ENCODE measurements at places on chromosomes 13 and 19. TPM values are rescaled to one million over a fixed set of nuclear protein-coding genes. Genes with fewer than 3 reads are reported as not detected.

GRCh38 chr19:48676487-48676886 lies 3.7 kb upstream of the NTN5 start:
- no peak overlapping the region for H3K27ac ChIP-seq
- no peak for DNase-seq
- no peaks in the 10 kb centered on the region for H3K36me3 ChIP-seq
- H3K4me3 ChIP-seq, result no peak overlapping the region
- H3K27me3 ChIP-seq, result no peaks in the 10 kb centered on the region

DNA sequence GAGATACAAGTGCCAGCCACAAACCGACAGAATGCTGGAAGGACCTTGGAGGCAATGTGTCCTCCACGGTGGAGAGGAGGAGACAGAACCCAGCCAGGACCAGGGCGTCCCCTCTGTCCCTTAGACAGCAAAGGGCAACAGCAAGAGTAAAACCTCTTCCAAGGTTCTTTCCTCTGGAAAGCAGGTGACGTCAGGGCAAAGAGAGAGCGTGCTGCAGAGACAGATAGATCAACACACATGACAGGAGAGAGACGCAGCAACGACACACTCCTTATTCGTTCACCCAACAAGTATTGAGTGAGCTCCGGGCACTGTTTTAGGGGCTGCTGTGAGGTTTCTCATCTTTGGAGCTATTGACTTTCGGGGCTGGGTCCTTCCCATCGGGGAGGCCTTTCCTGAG lies 1.3 kb upstream of the GALP start:
- no peaks in the 10 kb centered on the region for H3K27me3 ChIP-seq
- H3K27ac ChIP-seq, result no peak overlapping the region
- H3K36me3 ChIP-seq, result no peaks in the 10 kb centered on the region
- no peaks in the 10 kb centered on the region for H3K4me1 ChIP-seq

DNA sequence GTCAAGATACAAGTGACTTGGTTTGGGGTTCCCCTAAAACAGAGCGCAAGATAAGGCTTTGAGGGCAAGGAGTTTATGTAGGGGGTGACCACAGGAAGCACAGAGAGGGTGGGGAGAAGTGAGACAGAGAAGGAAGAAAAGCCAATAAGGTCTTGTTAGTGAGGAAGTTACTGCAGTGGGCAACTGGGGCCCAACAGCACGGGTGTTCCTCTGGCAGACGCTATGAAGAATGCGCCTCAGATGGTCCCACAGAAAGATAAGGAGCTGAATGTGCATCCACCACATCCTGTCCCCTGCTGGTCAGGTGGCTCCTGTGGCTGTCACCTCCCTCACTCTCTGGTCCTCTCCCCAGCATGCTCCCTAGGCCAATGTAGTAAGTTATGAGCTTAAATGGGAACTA lies 333.5 kb downstream of the TSHZ3 start:
- no peak for DNase-seq
- H3K4me3 ChIP-seq, result no peak overlapping the region
- H3K36me3 ChIP-seq, result no peaks in the 10 kb centered on the region
- no peaks in the 10 kb centered on the region for H3K4me1 ChIP-seq

DNA sequence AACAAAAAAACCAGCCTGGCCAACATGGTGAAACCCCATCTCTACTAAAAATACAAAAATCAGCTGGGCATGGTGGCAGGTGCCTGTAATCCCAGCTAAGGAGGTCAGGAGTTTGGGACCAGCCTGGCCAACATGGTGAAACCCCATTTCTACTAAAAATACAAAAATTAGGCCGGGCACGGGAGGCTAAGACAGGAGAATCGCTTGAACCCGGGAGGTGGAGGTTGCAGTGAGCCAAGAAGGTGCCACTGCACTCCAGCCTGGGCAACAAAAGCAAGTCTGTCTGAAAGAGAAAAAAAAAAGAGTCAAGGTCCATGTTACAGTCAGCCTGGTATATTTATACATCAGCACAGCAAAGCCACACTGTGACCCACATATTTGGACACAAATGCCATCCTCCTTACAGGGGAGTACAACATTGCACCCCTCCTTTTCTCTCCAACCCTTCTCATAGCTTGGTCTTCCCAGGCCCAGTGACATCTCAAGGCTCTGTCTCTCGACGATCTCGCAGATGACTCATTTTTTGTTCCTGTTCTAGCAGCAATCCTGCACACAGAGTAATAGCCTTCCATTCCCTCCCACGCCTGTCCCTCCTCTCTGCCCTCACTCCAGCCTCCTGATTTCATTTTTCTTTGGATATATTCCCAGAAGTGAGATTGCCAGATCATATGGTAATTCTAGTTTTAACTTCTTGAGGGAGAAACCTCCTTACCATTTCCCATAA lies 21.0 kb upstream of the DPP9 start:
- H3K4me3 ChIP-seq, result no peak overlapping the region
- H3K4me1 ChIP-seq, result peaks cover 6% of the 10 kb centered on the region
- H3K27ac ChIP-seq, result no peak overlapping the region
- no peak for DNase-seq

Gene SLC46A3
- 0.39 TPM for total RNA-seq

Gene PBX4
- total RNA-seq, result 3.4 TPM

All from H1 (cell line).